ENCODE measurements at places on chromosomes 3 and 15.

GRCh38 chr3:12483410-12483809 is 870 bp upstream of the TSEN2 start:
- DNase-seq, result no peak
- H3K27me3 ChIP-seq, result no peaks in the 10 kb centered on the region
- no peak overlapping the region for H3K4me3 ChIP-seq
- H3K36me3 ChIP-seq, result no peaks in the 10 kb centered on the region
- H3K27ac ChIP-seq, result no peak overlapping the region
- H3K4me1 ChIP-seq, result peaks cover 10% of the 10 kb centered on the region

- H3K4me1 ChIP-seq, result no peaks in the 10 kb centered on the region
- no peak overlapping the region for H3K4me3 ChIP-seq
These were observed 14.2 kb downstream of the SLC38A3 start for GRCh38 chr3:50219285-50219684.

GRCh38 chr3:111538681-111539083 is 3.3 kb upstream of the CD96 start:
- H3K4me1 ChIP-seq, result no peaks in the 10 kb centered on the region
- H3K27me3 ChIP-seq, result no peaks in the 10 kb centered on the region
- no peak overlapping the region for H3K27ac ChIP-seq
- H3K36me3 ChIP-seq, result no peaks in the 10 kb centered on the region

DNA sequence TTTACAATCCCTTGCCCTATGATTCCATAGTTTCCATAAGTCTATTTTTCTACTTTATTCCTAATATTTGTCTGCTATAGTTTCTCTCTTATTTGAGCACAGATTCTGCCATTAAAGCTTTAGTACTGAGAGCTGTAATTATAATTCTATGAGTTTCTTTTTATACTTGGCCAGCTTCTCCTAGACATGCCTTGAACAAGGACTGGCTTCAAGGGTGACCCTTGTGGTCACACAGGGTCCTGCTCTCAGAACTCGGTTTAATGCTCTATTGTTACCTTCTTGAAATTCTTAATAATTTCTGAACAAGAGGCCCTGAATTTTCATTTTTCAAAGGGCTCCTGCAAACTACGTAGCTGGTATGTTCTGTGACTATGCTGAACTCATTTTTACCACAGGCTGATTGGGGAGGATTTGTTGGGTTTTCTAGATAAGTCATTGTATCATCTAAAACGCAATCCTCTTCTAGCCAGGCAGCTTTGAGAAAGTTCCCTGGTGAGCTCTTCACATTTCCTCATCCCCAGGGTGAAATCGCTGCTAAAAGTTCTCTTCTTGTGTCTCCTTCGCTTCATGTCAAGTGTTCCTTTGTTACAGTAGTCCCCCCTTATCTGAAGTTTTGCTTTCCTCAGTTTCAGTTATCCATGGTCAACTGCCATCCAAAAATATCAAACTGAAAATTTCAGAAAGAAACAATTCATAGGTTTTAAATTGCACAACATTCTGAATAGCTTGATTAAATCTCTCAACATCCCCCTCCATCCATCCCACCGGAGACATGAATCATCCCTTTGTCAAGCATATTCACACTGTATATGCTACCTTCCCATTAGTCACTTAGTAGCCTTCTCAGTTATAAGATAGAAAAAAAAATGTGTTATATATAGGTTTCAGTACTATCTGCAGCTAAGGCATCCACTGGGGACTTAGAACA is 12.6 kb upstream of the PLCL2 start:
- no peaks in the 10 kb centered on the region for H3K36me3 ChIP-seq
- no peaks in the 10 kb centered on the region for H3K27me3 ChIP-seq
- H3K4me3 ChIP-seq, result no peak overlapping the region
- H3K27ac ChIP-seq, result no peak overlapping the region

- no peaks in the 10 kb centered on the region for H3K27me3 ChIP-seq
- DNase-seq, result no peak
- H3K36me3 ChIP-seq, result no peaks in the 10 kb centered on the region
- H3K4me3 ChIP-seq, result no peak overlapping the region
- no peak overlapping the region for H3K27ac ChIP-seq
These were observed 59.9 kb downstream of the IGF2BP2 start for GRCh38 chr3:185764980-185765370.

GRCh38 chr3:177150218-177150916 is 46.9 kb downstream of the TBL1XR1 start:
- no peaks in the 10 kb centered on the region for H3K27me3 ChIP-seq
- peak overlapping the region; percentile 18 for H3K27ac ChIP-seq
- H3K4me3 ChIP-seq, result no peak overlapping the region
- peaks cover 28% of the 10 kb centered on the region for H3K4me1 ChIP-seq

DNA sequence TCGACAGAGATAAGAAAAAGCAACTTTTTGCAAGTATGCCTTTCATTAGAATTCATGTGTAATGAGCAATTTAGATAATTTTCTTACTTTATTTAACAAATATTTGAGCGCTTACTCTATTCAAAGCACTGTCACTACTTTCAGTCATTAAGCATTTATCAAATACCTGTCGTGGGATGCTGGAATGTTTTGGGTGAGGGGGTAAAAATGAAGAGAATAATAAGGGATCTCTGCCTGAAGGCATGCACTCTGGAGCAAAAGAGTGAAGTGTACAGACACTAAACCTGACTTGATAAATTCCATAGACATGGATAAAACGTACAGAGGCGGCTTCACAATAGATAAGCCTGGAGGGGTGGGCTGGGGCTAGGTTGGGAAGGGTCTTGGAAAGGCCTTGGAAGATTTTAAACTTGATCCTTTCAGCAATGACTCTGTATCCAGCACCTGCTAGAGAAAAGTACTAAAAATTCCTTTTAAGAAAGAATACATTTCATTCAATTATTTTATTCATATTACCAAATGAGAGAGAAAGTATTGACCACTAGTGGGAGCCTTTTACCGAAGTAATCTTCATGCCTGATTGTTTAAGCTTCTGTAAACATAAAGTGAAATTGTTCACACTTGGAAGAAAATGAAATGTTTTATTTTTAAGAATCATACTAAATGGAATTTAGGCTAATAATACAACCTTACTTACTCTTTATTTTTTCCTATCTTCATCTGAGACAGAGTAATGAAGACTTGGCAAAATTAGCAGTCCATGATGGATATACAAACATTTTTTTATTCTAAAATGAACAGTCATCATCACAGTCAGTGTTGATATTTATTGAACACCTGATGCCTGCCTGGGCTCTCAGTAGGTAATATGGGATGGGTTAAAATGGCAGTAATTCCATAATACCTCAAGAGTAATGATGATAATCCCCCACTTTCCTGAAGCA is 113.2 kb downstream of the PPP2R3A start:
- H3K27ac ChIP-seq, result no peak overlapping the region
- peaks cover 9% of the 10 kb centered on the region for H3K36me3 ChIP-seq
- no peak for DNase-seq
- no peaks in the 10 kb centered on the region for H3K4me1 ChIP-seq

- no peak for DNase-seq
- H3K36me3 ChIP-seq, result peaks cover 69% of the 10 kb centered on the region
- no peaks in the 10 kb centered on the region for H3K27me3 ChIP-seq
- no peaks in the 10 kb centered on the region for H3K4me1 ChIP-seq
These were observed 3.0 kb upstream of the LDHAL6B start for GRCh38 chr15:59203657-59204056.

GRCh38 chr3:57646723-57647122 is 46.2 kb downstream of the DENND6A start:
- H3K36me3 ChIP-seq, result peaks cover 34% of the 10 kb centered on the region
- H3K4me1 ChIP-seq, result no peaks in the 10 kb centered on the region
- no peaks in the 10 kb centered on the region for H3K27me3 ChIP-seq
- DNase-seq, result no peak

DNA sequence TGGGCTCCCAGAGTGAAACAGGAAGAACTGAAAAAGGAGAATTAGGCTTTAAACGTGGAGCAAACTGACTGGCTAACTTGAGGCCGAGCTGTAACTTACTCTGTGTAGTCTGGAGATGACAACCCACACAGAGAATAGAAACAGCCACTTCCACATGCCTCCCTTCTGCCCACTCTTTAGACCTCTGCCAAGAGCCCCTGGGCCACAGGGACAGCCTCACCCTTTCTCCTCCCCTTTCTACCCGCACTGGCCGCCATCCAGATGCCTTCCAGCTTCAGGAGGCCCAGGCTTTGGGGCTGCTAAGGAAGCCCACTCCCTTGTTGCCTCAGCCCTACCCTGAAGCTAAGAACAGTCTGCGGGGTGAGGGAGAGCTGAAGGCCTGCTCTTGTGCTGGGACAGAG is 6.8 kb downstream of the ARHGAP31 start:
- H3K27ac ChIP-seq, result peak overlapping the region; percentile 38
- no peaks in the 10 kb centered on the region for H3K27me3 ChIP-seq
- H3K4me1 ChIP-seq, result peaks cover 12% of the 10 kb centered on the region
- no peaks in the 10 kb centered on the region for H3K36me3 ChIP-seq

DNA sequence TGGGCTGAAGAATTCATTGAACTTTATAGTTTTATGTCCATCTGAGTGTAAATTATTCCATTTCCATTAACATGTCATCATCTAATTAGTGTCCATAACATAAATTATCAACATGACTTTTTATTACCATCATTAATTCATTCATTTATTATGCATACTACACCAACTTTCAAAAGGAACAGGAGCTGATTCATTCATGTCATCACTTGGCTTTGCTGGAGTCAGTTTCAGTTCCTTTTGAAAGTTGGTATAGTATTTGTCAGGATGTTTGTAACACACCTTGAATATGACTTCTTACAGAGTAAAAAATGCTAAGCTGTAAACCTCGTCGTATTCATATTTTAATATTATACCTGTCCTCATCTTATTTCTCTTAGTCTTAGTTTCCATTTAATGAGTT is 298.0 kb upstream of the RBMS3 start:
- no peak overlapping the region for H3K27ac ChIP-seq
- H3K4me1 ChIP-seq, result no peaks in the 10 kb centered on the region
- DNase-seq, result no peak

- H3K27me3 ChIP-seq, result no peaks in the 10 kb centered on the region
- no peak overlapping the region for H3K4me3 ChIP-seq
- H3K27ac ChIP-seq, result no peak overlapping the region
- no peaks in the 10 kb centered on the region for H3K4me1 ChIP-seq
- no peaks in the 10 kb centered on the region for H3K36me3 ChIP-seq
These were observed 8.5 kb downstream of the SPTBN5 start for GRCh38 chr15:41885321-41885720.

- no peaks in the 10 kb centered on the region for H3K27me3 ChIP-seq
- H3K36me3 ChIP-seq, result no peaks in the 10 kb centered on the region
- H3K27ac ChIP-seq, result peak overlapping the region; percentile 68
- peaks cover 26% of the 10 kb centered on the region for H3K4me1 ChIP-seq
These were observed 866 bp upstream of the CD276 start for GRCh38 chr15:73683257-73683776.

- H3K27me3 ChIP-seq, result no peaks in the 10 kb centered on the region
- no peaks in the 10 kb centered on the region for H3K4me1 ChIP-seq
- DNase-seq, result no peak
- H3K27ac ChIP-seq, result no peak overlapping the region
- H3K4me3 ChIP-seq, result no peak overlapping the region
These were observed 12.5 kb downstream of the SH2D7 start for GRCh38 chr15:78104566-78105475.

GRCh38 chr3:38728008-38728407 is 78.5 kb upstream of the SCN5A start:
- H3K4me1 ChIP-seq, result peaks cover 11% of the 10 kb centered on the region
- no peak overlapping the region for H3K27ac ChIP-seq
- no peaks in the 10 kb centered on the region for H3K36me3 ChIP-seq
- no peak overlapping the region for H3K4me3 ChIP-seq
- no peaks in the 10 kb centered on the region for H3K27me3 ChIP-seq

- no peak for DNase-seq
- peaks cover 6% of the 10 kb centered on the region for H3K36me3 ChIP-seq
- no peak overlapping the region for H3K4me3 ChIP-seq
- peaks cover 29% of the 10 kb centered on the region for H3K4me1 ChIP-seq
These were observed 48.8 kb upstream of the PLXND1 start for GRCh38 chr3:129655291-129655700.

- H3K27me3 ChIP-seq, result no peaks in the 10 kb centered on the region
- H3K4me1 ChIP-seq, result peaks cover 14% of the 10 kb centered on the region
- H3K4me3 ChIP-seq, result peak overlapping the region; percentile 90
These were observed 769 bp upstream of the SELENOS start for GRCh38 chr15:101277943-101278564.

GRCh38 chr15:70503798-70504298 is 259.5 kb downstream of the UACA start:
- no peak overlapping the region for H3K4me3 ChIP-seq
- DNase-seq, result no peak
- no peaks in the 10 kb centered on the region for H3K36me3 ChIP-seq
- H3K4me1 ChIP-seq, result peaks cover 32% of the 10 kb centered on the region
- no peak overlapping the region for H3K27ac ChIP-seq

- H3K36me3 ChIP-seq, result no peaks in the 10 kb centered on the region
- peak overlapping the region; percentile 88 for H3K27ac ChIP-seq
These were observed 163.4 kb downstream of the FNDC3B start for GRCh38 chr3:172202797-172203196.

DNA sequence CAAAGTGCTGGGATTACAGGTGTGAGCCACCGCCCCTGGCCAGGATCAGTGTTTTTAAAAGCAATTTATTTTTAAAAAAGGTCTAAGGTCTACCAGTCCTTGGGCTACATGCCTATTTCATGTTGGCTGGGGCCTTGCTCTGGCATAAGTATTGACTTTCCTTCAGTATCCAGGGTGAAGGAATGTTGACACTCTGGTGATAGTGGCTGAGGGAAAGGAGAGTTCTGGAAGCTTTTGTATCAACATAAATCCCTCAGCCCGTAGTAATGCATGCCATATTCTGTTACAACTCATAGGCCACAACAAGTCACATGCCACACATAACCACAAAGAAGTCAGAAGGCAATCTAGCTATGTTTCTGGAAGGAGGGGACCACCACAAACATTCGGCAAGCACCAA is 273.9 kb downstream of the ROBO2 start:
- no peak overlapping the region for H3K27ac ChIP-seq
- H3K4me3 ChIP-seq, result no peak overlapping the region
- no peaks in the 10 kb centered on the region for H3K27me3 ChIP-seq
- H3K36me3 ChIP-seq, result no peaks in the 10 kb centered on the region
- DNase-seq, result no peak
- no peaks in the 10 kb centered on the region for H3K4me1 ChIP-seq

- H3K36me3 ChIP-seq, result no peaks in the 10 kb centered on the region
- DNase-seq, result no peak
- H3K4me3 ChIP-seq, result no peak overlapping the region
- H3K4me1 ChIP-seq, result no peaks in the 10 kb centered on the region
- H3K27me3 ChIP-seq, result no peaks in the 10 kb centered on the region
- no peak overlapping the region for H3K27ac ChIP-seq
These were observed 32.7 kb downstream of the ARL14 start for GRCh38 chr3:160709477-160710182.

- peaks cover 21% of the 10 kb centered on the region for H3K4me1 ChIP-seq
- no peaks in the 10 kb centered on the region for H3K27me3 ChIP-seq
- H3K36me3 ChIP-seq, result no peaks in the 10 kb centered on the region
- no peak for DNase-seq
These were observed 21.9 kb downstream of the PTH1R start for GRCh38 chr3:46899151-46900006.
